ENCODE measurements at places on chromosomes 6 and 20.

GRCh38 chr6:130560231-130560630 is 194.4 kb downstream of the TMEM200A start:
- no peak for DNase-seq

- no peak for DNase-seq
Measured at GRCh38 chr6:134510920-134511319, 193.0 kb upstream of the SGK1 start.

DNA sequence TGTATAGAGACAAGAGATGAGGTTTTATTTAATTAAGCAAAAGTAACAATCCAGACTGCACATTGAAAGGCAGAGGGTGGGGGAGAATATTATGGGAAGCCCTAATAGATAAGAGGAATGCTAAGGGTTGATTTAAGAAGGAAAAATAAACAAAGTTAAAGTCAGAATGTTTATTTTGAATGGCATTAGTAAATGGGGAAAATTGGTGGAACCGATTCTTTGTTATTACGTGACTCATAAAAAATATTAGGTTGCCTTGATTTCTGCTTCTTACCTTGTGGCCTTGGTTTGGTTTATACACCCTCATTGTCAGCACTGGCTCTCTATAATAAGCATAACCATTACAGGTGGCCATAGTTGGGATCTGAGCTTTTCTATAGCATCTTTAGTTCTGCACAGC is 674.8 kb upstream of the CITED2 start:
- DNase-seq: no peak

GRCh38 chr6:108945681-108946159 is 97.5 kb downstream of the ARMC2 start:
- DNase-seq: no peak

DNA sequence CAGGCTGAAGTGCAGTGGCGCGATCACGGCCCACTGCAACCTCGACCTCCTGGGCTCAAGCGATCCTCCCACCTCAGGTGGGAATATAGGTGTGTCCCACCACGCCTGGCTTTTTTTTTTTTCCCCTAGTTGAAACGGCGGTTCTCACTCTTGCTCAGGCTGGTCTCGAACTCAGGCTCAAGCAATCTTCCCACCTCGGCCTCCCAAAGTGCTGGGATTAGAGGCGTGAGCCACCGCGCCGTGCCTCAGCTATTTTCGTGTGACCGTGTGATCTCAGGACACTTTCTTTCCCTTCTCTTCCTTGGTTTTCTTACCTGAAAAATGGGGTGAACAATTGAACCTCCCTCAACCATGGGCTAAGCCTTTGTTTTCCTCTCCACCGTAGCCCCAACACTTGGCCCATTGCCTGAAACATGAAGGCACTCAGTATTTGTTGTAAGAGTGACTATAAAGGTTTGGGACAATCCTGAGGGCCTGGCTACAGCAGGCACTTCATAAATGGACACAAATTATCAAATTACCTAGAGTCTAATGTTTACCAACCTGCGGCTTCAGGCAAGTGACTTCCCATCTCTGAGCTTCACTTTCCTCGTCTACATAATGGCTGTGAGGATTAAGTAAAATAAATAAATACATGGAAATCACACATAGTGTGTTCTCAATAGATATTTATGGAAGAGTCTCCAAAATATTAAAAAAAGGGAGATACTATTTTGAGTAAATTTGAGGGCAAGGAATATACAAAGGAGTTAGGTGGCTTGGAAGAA is 31.4 kb upstream of the ID1 start:
- no peak for DNase-seq

DNA sequence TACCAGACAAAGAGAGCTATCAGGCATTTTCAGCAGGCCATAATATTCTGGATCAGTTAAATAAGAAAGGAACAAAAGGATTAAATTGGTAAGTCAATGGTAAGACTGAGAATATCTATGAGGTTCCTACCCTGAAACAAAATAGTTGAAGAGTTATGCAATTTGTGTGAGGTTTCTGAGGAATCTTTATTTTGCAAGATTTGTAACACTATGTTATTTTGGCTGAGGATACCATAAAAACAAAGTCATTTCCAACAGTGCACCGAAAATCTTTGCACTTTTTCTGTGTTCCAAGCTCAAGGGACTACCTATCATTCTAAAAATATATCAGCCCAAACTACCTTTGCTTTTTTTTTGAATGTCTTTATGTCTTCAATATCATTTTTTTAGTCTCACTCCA is 383.3 kb upstream of the CITED2 start:
- no peak for DNase-seq

GRCh38 chr20:20699144-20699543 is 13.3 kb downstream of the RALGAPA2 start:
- DNase-seq: no peak

DNA sequence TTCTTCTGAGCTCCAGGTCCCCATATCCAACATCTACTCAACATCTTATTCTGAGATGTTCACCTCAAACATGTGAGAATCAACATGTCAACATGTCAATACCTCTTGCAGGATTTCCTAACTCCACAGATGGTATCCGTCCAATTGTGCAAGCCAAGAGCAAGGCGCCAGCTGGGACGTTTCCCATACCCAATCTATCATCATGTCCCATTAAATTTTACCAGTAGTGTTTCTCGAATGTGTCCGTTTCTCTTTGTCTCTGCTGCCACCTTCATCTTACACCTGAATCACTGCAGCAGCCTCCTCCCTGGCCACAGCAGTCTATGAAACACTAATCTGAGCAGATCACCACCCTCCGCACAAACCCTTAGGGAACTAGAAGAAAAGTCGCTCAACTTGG is 78.0 kb upstream of the RPS6KA2 start:
- no peak for DNase-seq

GRCh38 chr20:62243106-62243505 is 4.8 kb downstream of the OSBPL2 start:
- no peak for DNase-seq

DNA sequence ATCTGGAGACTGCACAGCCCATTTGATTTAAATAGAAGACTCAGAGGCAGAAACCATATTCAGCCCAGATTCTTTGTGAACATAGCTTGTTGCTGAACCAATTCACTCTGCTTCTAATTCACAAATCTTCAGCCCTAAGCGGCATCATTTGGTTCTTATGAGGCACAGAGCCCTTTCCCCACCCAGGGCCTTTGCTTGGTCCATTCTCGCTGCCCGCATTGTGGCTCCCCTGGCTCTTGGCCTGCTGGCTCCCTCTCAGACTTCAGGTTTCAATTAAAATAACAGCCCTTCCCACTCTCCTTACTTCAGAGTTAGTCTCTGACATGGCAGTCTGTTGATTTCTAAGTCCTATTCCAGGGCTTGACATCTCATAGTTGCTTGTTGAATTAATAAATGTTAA is 9.4 kb upstream of the TMEM14A start:
- no peak for DNase-seq

DNA sequence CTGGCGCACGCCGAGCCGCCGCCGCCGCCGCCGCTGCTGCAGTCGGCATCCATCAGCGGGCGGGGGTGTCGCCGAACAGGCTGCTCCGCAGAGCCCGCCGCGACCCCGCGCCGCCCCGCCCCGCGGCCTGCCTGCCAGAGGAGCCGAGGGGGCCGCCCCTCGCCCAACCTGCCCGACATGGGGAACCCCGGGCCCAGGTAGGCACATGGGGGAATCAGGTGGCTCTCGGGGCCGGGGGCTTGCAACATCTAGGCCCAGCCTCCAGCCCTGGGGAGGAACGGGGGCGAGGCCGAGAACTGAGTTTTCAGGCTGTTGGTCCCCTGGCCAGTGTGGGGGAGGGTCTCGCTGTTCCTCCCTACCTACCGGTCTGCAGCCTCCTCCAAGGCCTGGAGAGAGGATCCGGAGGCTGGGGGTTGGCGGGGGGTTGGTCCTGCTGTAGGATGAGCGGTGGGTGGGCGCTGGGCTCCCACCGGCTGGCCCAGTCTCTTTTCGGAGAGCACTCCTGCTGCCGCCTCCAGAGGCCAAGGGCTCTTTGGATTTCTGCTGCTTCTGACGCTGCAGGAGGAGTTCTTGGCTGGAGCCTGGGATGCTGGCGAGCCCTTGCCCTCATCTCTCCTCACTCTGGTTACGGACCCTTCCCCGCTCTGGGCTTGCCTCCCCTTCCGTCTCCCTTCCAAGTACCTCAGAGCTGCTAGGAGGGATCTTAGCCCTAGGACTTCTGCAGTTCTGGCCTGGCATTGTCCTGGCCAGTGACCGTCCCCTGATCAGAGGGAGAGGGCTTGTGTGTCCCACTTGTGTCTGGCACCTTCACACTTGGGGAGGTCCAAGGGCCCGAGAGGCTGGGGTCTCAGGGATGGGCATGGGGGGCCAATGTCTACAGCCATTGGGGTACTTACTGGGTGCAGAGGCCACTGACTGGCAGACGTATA is at the start of gene EPB41L1:
Gene EPB41L1, plus strand, starts transcription at position 41 of the 929 bp plus-strand sequence. CDS start 19,038 bp downstream, outside the sequence.
- DNase-seq: no peak

- DNase-seq: no peak
Measured at GRCh38 chr6:129321303-129321702, 388.7 kb downstream of the ARHGAP18 start.

DNA sequence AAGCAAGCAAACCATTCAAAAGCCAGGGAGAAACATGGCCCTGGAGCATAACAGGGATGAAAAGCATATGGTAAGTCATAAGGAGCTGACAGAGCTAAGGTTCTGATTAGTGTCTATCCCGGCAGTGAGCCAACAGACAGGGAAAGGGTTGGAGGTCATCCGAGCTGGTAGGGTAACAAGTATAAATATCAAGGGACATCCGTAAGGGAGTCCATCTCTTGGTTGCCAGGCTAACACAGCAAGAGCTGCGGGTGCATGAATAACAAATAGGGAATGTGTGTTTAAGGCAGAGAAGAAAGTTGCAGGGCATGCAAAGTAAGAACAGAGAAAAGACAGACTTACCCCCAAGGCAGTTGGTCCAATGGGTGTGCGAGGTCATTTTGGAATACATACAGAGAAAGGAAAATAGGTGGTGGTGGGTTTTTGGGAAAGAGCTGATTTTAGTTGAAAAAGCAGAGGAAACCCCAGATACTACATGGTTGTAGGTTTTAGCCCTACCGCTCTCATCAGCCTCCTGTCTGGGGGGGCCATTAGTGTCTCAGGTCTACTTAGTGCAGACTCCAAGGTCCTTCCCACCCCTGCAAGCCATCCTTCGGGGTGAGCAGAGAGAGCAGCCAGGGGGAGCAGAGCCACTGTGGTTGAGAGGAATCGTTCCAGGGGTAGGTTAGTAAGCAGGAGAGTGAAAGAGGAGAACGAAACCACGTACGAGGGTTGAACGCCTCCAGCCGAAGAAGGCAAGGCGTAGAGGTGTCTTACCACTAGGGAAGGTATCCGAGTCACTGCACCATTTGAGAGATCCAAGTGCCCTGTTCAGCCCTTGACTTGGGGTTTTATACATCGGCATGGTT is at the start of gene ERVFRD-1:
Gene ERVFRD-1, minus strand, starts transcription at position 805 of the 848 bp plus-strand sequence. CDS start 6,415 bp downstream, outside the sequence.
- DNase-seq: no peak

GRCh38 chr20:62738025-62738881 is 29.6 kb downstream of the NTSR1 start:
- no peak for DNase-seq

DNA sequence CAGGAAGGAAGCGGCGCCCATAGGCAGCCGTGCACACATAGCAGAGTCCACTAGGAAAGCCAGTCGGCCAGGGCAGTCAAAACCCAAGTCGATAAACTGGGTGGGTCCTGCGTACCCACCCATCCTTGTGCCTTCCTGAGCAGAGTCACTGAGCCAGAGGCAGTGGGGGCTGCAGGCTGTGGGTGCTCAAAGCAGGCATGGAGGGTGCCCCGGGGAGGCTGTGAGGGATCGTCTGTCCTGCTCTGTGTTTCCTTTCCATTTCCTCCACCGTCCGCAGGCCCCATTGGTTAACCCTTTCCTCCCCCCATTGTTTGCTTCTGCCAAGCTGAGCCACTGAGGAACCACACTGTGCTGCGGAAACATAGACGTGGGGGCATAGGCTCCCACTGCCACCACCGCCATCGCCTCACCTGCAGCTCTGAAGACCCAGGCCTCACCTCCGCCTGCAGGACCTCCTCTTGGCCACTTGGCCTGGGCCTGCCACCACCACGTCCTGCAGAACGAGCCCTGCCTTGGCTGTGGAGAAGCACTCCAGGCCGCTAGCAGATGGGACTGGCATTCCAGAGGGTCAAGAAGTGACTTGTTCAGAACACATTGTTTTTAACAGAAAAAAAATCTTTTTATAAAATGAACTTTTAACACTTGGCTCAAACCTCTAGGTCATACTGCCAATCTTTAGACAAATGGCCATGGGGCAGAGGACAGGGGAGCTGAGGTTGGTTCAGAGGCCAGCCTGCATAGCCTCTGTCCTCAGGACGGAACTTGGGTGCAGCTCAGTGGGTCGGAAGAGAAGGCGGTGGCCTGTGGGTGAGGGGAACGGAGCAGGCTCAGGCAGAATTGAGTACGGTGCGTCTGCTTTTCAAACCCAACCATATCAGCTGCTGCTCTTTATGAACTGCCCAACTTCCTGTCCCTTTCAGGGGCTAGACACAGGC is 52.6 kb downstream of the TCP11 start:
- no peak for DNase-seq

DNA sequence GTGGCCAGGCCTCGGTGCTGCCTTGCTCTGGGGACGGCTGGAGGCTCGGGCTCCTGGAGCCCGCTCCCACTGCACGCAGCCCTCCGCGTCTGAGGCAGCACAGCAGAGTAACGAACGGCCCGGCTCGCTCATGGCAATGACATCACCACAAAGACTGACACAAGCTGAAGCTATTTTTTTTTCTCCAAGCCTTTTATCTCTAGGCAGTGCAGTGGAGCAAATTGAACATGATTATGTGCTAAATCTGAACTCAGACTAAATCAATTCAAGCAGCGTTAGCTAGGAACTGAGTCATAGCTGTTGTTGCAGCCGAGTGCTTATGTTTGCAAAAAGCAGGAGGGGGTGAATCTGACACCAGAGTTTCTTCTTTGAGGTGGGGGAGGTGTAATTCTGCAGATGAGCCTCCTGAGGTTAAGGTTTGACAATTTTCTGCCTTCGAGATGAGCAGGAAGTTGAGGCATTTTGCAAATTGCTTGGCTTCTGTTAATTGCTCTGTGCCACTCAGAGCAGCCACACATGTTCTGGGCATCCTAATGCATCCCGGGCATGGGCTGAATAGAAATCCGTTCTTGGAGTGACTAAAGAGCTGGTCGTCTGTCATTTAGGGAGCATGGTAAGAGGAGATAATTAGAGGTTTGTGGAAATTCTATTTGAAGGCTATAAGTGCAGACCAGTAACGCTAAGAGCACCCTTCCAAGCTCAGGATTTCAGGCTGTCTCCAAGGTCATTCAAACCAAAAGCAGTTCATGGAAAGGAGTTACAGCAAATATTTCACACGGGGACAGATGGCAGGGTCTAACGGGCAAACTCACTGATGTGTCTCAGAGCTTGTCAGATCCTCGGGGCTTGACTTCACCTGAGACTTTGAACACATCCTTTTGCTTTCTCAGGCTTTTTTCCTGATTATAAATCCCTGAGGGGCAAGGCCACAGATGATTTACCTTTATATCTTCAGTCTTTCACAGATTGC is 155.1 kb upstream of the ENPP5 start:
- DNase-seq: no peak

- DNase-seq: no peak
Measured at GRCh38 chr6:48403587-48403986, 292.6 kb upstream of the PTCHD4 start.

- no peak for DNase-seq
Measured at GRCh38 chr20:32829311-32830005, 9.7 kb downstream of the MAPRE1 start.
